Right hindlimb (tissue), 1 donor: ENCODE measurements at places on chromosomes 16 and 17.

- no peak for DNase-seq
Measured at GRCh38 chr16:8109510-8110369, 480.6 kb downstream of the TMEM114 start.

GRCh38 chr17:1574697-1575471 is 12.3 kb upstream of the PITPNA start:
- peak; percentile 50 for DNase-seq

GRCh38 chr16:65274566-65274965 is 152.7 kb upstream of the CDH11 start:
- DNase-seq = no peak

DNA sequence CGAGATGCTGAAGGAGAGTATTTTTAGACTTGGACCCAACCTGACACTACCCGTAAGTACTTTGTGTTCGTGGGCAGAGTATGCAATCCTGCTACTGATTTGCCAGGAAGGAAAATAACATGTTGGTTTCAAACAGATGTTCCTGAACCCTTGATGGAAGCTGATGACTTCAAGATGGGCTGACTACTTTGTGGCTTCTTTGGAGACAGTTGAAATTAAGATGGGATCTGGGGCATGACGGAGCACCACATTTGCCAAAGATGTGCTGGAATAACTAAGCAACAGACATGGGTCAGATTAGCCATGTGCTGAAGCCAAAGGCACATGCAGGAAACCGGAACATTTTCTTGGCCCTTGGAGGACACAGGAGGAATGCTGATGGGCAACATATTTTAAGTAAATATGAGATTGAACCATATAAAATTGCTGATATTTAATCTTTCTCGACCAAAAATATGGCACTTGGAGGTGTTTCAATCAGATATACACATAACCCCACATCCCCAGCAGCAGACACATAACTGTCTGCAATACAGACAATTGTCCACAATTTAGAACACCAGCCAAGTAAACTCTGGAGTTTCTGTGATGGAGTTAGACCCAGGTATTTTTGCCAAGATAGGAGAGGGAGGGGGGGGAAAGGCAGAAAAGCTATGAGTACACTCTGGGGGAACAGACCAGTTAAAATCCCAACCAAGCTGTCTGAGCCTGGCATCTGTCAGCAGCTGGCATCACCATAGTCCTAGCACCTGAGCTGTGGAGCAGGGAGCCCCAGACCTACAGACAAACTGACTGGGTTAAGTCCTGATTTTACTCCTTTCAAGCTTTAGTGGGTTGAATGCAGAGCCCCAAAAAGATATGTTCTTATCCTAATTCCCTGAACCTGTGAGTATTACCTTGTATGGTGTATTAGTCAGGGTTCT is 329.4 kb upstream of the CDH5 start:
- peak; percentile 83 for DNase-seq

- no peak for DNase-seq
Measured at GRCh38 chr17:56478836-56479447, 114.6 kb upstream of the NOG start.

GRCh38 chr16:81548876-81549546 is 104.4 kb downstream of the CMIP start:
- DNase-seq = no peak

DNA sequence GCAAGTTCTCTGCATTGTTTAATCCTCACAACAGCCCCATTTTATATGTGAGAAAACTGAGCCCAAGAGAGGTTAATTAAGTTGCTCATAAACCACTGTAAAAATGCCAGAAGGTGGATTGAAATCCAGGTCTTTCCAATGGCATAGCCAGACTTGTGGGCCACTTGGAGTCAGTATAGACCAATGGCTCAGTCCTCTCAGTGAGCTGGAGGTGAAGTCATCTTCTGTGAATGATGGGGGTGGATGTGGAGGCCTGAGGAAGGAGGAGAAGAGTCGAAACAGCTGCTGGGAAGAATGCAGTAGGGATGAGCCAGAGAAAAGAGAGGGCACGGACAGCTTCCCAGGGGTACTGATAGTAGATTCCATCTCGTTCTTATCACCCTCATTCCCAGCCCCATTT is 213.4 kb downstream of the SOX9 start:
- DNase-seq = no peak

GRCh38 chr17:79953335-79953734 is 82.3 kb downstream of the TBC1D16 start:
- DNase-seq = no peak

GRCh38 chr17:38455288-38455915 is 27.1 kb downstream of the ARHGAP23 start:
- peak; percentile 68 for DNase-seq

DNA sequence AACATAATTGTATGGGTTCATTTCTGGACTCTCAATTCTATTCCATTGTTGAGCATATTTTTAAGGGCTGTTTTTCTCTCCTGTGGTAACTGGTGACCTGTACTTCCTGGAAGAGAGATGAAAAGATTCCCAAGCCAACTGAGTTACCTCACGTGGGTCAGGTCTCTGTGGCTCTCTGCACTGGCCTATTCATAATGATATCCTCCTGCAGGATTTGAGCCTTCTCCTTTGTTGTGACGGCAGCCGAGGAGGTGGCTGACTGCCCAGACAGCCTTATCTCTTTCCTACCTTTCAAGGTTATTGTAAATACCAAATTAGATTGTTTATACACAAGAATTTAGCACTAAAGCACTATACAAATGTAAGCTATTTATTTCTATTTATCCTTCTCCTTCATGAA is 2.7 kb upstream of the ACE start:
- no peak for DNase-seq

- DNase-seq = no peak
Measured at GRCh38 chr17:30433514-30433913, 43.7 kb upstream of the GOSR1 start.

DNA sequence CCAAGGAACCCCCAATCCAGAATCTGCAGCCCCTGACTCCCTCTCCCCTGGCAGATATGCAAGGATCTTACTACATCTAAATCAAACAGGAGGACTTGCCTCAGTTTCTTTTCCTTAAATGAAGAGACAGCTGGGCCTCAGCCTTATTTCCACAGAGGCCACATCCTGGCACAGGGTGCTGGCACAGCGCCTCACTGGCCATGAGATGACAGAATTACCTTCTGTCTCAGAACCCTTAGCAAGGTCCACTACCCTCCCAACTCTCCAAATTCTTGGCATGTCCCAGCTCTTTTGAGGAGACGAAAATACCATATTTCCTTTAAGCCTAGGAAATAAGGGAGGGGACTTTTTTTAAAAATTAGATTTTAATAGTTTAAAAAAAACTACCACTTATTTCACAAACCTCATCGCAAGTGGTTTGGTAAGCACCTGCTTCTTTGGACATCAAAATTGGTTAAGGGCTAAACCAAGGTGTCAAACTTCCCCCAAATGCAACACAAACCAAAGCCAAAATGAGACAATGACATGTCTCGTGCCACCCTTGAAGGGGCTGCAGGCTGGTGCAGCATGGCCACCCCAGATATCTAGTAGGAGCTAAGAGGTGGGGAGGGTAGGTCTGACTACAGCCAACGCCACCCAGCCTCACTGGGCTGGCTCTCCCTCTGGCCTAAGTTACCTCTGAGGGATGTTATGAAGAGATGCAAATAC is 25.3 kb downstream of the FAM117A start:
- no peak for DNase-seq

DNA sequence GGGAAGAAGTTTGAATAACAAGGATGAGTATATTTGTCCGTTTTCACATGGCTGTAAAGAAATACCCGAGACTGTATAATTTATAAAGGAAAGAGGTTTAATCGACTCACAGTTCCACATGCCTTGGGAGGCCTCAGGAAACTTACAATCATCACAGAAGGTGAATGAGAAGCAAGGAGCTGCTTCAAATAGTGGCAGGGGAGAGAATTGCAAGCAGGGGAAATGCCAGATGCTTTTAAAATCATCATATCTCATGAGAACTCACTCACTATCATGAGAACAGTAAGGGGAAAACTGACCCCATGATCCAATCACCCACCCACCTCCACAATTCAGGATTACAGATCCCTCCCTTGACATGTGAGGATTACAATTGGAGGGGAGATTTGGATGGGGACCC is 212.8 kb upstream of the CDH8 start:
- DNase-seq = no peak

DNA sequence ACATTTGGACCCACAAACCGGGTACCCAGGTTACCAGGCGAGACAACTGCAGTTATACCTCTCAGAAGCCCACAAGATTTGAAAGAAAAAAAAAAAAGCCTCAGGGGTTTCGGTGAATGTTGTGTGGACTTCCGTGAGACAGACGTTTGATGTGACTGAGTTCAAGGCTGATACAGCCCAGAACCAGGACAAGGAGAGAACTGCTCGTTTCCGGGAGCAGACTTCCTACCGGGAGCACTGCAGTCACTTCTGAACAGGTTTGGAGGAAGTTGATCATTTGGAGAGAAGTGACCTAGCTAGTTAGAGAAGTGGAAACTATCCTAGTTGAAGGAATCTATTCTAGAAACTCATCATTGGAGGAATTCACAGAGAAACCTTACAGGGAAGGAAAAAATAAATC is 847 bp downstream of the CKLF start:
- DNase-seq = no peak

- DNase-seq = no peak
Measured at GRCh38 chr17:61330174-61331150, 69.2 kb upstream of the TBX2 start.

DNA sequence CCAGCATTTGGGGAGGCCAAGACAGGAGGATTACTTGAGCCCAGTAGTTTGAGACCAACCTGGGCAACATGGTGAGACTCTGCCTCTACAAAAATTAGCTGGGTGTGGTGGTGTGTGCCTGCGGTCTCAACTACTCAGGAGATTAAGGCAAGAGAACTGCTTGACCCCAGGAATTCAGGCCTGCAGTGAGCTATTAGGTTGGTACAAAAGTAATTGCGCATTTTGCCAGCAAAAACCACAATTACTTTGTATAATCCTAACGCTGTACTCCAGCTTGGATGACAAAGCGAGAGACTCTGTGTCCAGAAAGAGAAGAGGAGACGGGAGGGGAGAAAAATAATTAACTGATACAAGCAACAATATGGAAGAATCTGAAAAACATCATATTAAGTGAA is 32.7 kb downstream of the YWHAE start:
- DNase-seq = no peak

DNA sequence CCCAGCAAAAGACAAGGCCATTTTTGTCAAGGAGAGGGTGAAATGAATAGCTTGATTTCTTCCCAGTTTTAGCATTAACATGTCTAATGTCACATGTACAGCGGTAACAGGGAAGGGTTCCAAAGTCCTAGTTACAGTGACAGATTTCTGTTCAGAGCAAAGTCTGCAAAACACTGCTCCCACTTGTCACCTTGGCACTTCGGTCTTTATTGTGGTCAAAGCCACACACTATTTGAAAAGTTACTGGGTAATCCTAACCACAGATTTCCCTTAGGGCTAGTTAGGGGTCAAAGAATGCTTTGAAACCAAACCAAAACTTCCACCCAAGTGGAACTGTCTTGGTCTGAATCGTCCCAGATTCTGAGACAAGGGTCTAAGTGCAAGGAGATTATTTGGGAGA is 455.6 kb downstream of the HS3ST3B1 start:
- no peak for DNase-seq
